ENCODE measurements at places on chromosomes 7 and 10.

DNA sequence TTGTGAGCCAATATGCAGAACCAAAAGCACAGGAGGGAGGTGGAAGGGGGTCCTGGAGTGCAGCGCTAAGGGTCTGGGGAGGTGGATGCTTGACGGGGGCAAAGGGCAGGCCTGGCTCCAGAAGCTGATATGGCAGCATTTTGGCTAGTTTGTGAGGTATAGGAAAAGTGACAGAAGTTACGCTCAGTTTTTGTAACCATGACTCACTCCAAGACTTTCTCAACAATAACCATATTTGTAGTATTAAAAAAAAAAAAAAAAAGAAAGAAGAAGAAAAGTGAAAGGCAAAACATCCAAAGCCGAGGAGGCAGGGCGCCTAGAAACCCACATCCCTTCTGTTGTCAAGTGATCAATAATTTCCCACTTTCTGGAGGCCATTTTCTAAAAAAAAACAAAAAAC, 92.3 kb downstream of the RNF216 start:
- no peak for DNase-seq

DNA sequence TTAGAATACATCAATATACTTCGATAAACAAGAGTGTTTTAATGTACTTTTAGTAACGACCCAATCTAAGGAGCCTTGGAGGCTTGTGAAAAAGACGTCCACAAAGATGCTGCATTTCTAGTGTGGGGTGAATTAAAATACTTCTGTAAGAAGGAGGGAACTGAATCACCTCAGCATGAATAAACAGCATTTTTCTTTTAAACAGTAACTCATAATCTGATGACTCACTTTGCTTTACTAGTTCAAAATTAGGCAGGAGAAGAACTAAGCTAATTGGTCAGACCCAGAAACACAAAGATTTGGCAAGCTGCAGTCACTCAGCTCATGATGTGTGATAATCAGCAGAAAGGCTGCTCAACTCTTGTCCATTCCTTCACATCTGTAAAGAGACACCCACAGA, 24.2 kb downstream of the NCOA4 start:
- DNase-seq = peak; percentile 63

GRCh38 chr7:48782511-48782910, 141.8 kb upstream of the CDC14C start:
- DNase-seq = no peak

- no peak for DNase-seq
These were observed 1.0 kb downstream of the SYPL1 start for GRCh38 chr7:106110885-106111654.

DNA sequence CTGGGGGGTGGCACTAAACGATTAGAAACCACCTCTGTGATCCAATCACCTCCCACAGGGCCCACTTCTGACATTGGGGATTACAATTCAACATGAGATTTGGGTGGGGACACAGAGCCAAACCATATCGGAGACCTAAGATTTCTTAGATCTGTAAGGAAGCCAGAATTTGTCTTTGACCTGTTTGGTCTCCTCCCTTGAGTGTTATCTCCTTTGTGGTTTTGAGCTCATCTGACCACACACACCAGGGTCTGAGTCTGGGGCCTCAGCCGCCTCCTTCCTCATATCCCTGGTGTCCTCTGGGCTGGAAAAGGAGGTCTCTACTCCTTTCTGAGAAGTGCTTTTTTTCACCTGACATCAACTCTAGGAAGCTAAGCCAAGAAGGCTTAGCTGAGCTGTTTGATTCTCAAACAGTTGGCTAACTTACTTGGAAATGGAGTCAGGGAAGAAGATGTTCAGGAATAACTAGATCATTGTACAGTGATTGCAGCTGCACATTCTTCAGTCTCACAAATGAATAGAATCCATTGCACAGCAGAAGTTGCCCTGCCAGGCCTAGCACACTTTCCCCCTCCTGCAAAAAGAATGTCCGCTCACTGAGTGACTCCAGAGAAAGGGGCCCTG, 167.4 kb downstream of the ARHGAP21 start:
- DNase-seq = no peak
